ENCODE measurements at places on chromosomes 7 and 10. TPM values are rescaled to one million over a fixed set of nuclear protein-coding genes. Genes with fewer than 3 reads are reported as not detected.

- DNase-seq = no peak
Measured at GRCh38 chr10:70354556-70354955, 27.9 kb downstream of the LRRC20 start.

GRCh38 chr10:105643660-105644059 lies 1002.6 kb downstream of the SORCS3 start:
- DNase-seq = no peak

GRCh38 chr10:78473006-78473405 lies 439.3 kb downstream of the RPS24 start:
- DNase-seq = no peak

DNA sequence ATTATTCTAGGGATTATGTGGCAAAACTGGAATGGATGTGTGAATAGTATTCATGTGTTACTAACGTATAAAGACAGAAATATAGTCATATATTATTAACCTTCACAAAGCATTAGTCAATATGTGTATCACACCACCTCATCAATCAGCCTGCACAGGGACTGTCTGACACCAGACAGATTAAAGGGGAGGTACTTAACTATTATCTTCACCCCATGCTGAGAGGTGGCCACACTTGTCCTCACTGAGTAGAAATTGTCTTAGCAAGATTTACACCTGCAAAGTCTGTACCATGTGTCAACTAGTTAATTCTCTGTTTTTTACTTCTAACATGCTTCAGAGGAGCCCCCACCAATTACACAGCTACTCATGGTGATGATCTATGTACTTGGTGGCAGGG lies 146.3 kb upstream of the LRGUK start:
- DNase-seq = no peak

GRCh38 chr7:112510001-112510742 lies 29.4 kb downstream of the LSMEM1 start:
- DNase-seq = no peak

GRCh38 chr10:49139846-49140195 lies 6.0 kb upstream of the FAM170B start:
- DNase-seq = no peak

- no peak for DNase-seq
Measured at GRCh38 chr7:82039621-82040020, 269.8 kb upstream of the HGF start.

DNA sequence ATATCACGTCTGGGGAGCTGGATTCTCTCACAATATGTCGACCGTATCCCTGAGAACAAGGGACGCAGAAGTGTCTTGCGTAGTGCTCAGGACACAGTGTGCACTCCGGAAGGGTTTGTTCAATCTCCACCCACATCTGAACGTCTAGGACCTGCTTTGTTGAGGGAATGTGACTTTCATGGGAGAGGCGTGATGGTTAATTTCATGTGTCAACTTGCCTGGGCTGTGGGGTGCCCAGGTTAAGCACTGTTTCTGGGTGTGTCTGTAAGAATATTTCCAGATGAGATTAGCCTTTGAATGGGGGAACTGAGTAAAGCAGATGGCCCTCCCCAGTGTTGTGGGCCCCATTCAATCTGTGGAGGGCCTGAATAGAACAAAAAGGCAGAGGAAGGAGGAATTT lies 80.4 kb upstream of the SFMBT2 start:
- no peak for DNase-seq

The PNLIPRP3 gene
- total RNA-seq = not detected

The SCIN gene
- total RNA-seq = 10.7 TPM

The LRRC4 gene
- total RNA-seq = 3.2 TPM

Measured in urinary bladder (tissue), 4 donors.